ENCODE measurements at places on chromosomes 7 and 10.

DNA sequence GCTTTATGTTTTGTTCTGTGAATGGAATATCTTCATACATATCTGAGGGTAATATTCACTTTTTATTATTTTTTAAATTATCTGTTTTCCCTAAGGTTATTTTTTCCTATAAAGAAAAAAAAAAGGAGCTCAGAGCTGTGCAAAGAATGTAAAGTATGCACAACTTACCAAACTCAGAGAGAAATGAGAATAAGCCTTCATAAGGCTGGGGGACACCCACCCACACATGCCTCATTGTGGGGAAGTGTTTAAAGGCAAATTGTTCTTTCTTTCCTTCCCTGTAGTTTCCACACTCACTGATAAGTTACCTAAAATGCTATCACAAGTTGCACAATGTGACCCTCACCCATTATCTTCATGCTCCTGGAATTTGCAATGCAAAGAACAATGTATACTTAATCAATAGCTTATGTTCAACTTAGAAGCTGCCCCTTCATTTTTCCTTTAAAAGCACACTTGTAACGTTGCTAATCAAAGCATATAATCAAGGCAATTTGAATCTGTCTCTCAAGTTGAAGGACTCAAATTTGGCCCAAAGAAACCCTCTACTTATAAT lies 108.1 kb downstream of the GNAT3 start:
- DNase-seq, result no peak

GRCh38 chr7:80036107-80036506 lies 98.5 kb upstream of the GNAI1 start:
- DNase-seq, result no peak

GRCh38 chr10:17561111-17561510 lies 56.1 kb downstream of the HACD1 start:
- DNase-seq, result peak; percentile 20

DNA sequence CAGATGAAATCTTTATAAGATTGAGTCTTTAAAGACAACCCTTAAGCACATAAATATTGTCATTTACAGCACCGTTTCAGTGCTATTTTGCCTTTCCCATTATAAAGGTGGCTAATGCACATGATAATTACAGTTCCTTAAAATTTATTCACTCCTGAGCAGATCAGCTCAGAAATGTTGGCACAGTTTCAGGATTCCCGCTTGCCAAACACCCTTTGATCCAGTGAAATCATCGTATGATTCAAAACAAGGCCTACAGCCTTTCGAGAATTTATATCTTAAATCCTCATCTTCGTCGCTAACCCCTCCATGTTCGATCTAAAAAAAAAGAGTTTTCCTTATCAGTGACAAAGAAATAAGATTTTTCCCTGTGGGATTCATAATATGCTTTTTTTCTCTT lies 14.1 kb upstream of the SOSTDC1 start:
- DNase-seq, result no peak

GRCh38 chr7:139640681-139641080 lies 117.2 kb downstream of the CLEC2L start:
- no peak for DNase-seq

DNA sequence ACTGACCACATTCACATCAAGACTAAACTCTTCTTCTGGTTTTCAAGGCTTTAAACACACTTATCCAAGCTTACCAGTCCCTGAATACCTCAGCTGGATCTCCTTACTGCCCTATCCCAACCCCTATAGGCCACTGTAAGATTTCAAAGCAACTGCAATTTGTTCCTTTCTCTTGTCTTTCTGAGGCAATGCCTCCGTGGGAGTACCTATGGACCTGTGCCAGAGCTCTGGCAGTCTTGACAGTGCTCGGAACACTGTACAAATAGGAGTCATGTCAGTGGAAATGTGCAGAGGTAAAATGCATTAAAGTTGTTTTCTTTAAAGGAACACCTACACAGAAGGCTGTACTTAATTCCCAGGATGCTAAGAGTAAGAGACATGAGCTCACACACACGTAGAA lies 124.7 kb downstream of the CNOT4 start:
- DNase-seq, result no peak

- no peak for DNase-seq
Measured at GRCh38 chr10:78830976-78831375, 237.8 kb upstream of the ZMIZ1 start.

- no peak for DNase-seq
Measured at GRCh38 chr10:11691319-11691755, 50.8 kb upstream of the ECHDC3 start.

DNA sequence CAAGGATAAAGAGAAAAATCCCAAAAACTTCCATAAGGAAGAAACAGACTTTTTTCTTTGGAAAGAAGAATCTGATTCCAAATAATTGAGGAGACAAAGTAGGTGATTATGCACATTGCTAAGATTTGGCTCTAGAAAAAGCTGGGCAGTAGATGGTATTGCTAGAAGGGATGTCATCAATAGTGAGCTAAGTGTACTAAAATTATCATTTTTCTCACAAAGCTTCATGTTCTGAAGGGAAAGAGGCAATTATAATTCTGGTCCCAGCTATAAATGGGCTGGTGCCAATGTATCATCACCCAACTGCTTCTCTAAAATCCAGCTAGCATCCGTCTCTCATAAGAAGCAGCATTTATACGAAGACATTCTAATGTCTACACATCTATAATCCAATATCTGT lies 23.9 kb downstream of the STEAP1 start:
- no peak for DNase-seq

GRCh38 chr7:11899247-11899646 lies 67.2 kb upstream of the THSD7A start:
- DNase-seq, result no peak

- DNase-seq, result no peak
Measured at GRCh38 chr10:69572159-69573055, 815 bp downstream of the NEUROG3 start.

DNA sequence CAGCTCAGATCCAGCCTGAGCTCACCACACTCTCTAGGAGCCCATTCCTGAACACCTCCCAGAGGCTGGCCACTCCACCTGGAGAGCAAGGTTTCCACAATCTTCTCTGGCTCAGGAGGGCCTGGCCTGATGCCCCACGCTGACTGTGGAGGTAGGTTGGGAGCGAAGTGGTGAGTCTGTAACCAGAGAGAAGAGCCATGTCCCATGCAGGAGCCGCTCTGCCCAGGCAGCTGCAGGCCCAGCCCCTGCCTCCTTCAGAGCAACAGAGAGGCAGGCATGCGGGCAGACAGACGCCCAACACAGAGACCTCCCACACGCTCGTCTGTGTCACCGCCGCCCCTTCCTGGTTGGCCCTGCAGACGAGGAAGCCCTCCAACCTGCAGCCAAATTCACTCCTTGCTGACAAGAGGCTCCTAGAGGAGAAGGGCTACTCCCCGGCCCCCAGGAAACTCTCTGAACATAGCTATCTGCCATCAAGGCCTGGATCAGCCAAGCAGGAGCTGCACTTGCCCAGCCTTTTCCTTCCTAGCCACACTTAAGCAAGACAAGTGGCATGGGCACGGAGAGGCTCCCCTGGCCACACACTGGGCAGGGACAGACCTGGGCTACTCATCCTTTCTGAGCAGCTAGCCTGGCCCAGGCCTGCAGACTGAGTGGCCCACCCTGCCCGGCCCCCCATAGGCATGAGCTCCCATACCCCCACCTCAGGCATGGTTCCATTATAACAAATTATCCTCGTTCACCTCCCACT lies 101.9 kb downstream of the GRID1 start:
- DNase-seq, result no peak

- no peak for DNase-seq
Measured at GRCh38 chr10:13925971-13926780, 339.4 kb downstream of the PRPF18 start.

GRCh38 chr10:110354322-110354766 lies 49.6 kb upstream of the SMNDC1 start:
- DNase-seq, result peak; percentile 66

DNA sequence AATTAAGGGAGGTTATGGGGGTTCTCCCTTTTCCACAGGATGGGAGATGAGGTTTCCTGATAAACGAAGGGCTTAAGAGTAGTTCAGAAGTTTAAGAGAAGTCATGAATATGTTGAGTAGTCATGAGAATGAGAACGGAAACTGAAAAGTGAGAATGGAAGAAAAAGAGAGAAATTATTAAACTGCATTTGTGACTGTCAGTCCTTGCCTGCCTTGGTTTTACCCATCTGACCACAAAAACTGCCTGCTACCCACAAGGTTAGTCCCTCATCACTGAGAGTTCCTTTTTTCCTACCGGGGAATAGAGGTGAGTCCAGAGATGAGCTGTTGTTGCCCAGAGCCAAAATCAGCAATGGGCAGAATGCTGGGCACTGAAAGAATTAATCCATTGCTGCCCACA lies 174.1 kb upstream of the BET1 start:
- no peak for DNase-seq

- DNase-seq, result peak; percentile 1
Measured at GRCh38 chr7:7148798-7149481, 33.4 kb upstream of the C1GALT1 start.
